ENCODE measurements at places on chromosomes 2 and 18.
A peak's percentile ranks its signal among the peaks of the same experiment; 100 is the strongest.

DNA sequence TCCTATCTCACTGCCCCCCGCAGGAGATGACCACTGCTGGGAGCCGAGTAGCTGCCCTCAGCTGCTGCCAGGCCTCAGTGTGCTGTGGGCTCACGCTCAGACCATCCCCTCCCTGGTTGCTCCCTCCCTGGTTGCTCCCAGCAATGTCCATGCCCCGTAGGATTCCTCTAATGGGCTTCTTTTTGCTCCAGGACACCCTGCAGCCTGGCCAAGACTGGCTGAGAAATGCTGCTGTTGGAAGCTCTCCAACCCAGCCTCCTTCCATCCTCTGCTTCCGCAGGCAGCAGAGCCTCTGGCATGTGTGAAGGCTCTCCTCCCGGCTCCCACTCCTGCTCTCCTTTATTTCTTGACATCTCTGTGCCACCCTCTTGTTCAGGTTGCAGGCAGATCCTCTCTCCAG lies 48.6 kb downstream of the SOX11 start:
- DNase-seq = no peak

- DNase-seq = peak; percentile 40
Observed at GRCh38 chr18:34322365-34323289, 97.9 kb upstream of the NOL4 start.

- DNase-seq = no peak
Observed at GRCh38 chr2:171274757-171275156, 114.1 kb upstream of the TLK1 start.

DNA sequence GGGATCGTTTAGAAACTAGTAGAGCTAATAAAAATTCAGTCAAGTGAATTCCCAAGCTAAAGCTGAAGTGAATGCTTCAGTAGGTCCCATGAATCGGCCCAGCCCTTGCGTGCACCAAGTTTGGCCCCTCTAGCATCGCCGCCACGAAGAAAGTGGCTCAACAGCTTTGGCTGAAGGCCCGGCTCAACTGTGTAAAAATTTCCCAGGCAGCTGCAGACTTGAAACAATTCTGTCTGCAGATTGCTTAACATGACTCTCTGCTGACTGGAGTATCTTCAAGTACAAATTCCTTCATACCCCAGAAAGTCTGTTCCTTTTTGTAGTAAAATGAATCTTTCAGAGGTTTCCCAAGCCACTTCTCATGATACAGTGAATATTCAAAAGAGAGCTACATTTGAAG lies 32.7 kb downstream of the ALMS1 start:
- DNase-seq = no peak

DNA sequence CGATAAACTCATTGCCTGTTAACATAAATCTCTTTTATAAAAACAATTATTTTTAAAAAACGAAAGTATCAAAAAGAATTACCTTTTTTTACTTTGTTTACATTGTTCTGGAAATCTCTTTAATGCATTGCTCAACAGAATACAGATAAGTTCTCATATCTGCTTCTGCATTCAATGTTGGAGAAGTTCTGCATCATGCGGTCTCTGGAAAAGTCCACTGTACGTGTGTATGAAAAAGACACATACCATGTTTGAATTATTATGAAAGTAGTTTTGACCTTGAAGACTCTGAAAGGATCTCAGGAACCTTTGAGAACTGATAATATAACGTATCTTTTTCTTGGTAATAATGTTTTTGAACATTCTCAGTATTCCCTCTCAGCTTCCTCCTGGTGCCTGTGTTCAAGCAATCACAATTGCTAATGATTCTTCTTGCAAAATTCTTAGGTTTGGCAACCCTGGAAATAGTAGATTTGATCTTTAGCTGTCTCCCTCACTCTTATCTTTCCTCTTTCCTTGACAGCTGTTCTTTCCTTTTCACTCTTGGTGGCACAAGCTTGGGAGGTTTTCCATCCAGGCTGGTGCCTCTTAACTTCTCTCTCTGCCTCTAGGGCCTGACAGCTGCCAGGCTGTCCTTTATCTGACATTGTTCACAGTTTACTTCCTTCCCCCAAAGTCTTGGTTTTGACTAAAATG lies 12.4 kb upstream of the IL1R1 start:
- DNase-seq = no peak

GRCh38 chr2:221897718-221898117 lies 325.6 kb upstream of the EPHA4 start:
- no peak for DNase-seq
